ENCODE measurements at places on chromosomes 12 and 14. TPM values are rescaled to one million over a fixed set of nuclear protein-coding genes. Genes with fewer than 3 reads are reported as not detected.

Gene SLC5A8
- not detected for total RNA-seq

Gene LLPH
- 5.9 TPM for total RNA-seq

Gene CCDC175
- not detected for total RNA-seq

Gene NFATC4
- 25.4 TPM for total RNA-seq

Gene MMP19
- 12.6 TPM for total RNA-seq

Gene PTPN6
- total RNA-seq = 5.4 TPM

Gene MYG1
- total RNA-seq = 73.5 TPM

Gene TROAP
- 40.1 TPM for total RNA-seq

Gene GPR162
- total RNA-seq = 2.7 TPM

Gene OR6C2
- total RNA-seq = not detected

Gene CLMN
- total RNA-seq = 0.30 TPM

Gene PMEL
- 0.89 TPM for total RNA-seq

Gene GYS2
- total RNA-seq = not detected

Gene SPX
- 1.2 TPM for total RNA-seq

Gene SIX6
- not detected for total RNA-seq

Gene USP15
- total RNA-seq = 20.3 TPM

Gene PLBD1
- total RNA-seq = 2.5 TPM

Gene ESPL1
- total RNA-seq = 12.4 TPM

Gene RPS6KL1
- total RNA-seq = 0.89 TPM

Gene RNASE3
- not detected for total RNA-seq

Gene KRT2
- total RNA-seq = not detected

Gene ZNF385A
- total RNA-seq = 2.5 TPM

Gene FAM90A1
- 0.17 TPM for total RNA-seq

Gene ARID4A
- 2.0 TPM for total RNA-seq

Gene KRT78
- not detected for total RNA-seq

Gene OTOGL
- 0.17 TPM for total RNA-seq

Gene LRRC10
- not detected for total RNA-seq

Gene DDN
- total RNA-seq = not detected

Gene DBX2
- total RNA-seq = not detected

Gene IPO8
- 9.7 TPM for total RNA-seq

Gene ACVRL1
- 11.3 TPM for total RNA-seq

Gene GPX2
- not detected for total RNA-seq

Gene TMEM119
- total RNA-seq = 72.6 TPM

Gene TCL1B
- total RNA-seq = not detected

Gene ACSS3
- total RNA-seq = 8.9 TPM

Gene SNX6
- total RNA-seq = 148 TPM

Gene SLC6A15
- 3.0 TPM for total RNA-seq

Gene ASCL1
- total RNA-seq = not detected

Gene TNFRSF1A
- 310 TPM for total RNA-seq

Gene KLRG1
- 1.7 TPM for total RNA-seq

Gene EXOC3L4
- total RNA-seq = not detected
